ENCODE measurements at places on chromosomes 4 and X.

GRCh38 chr4:180840142-180840541, 1403.1 kb upstream of the TENM3 start:
- DNase-seq, result no peak

- no peak for DNase-seq
Measured at GRCh38 chr4:101347267-101347556, at the start of gene PPP3CA. PPP3CA (minus strand) TSS chr4:101347526.

- no peak for DNase-seq
Measured at GRCh38 chr4:187417721-187418120, 577.9 kb upstream of the ZFP42 start.

DNA sequence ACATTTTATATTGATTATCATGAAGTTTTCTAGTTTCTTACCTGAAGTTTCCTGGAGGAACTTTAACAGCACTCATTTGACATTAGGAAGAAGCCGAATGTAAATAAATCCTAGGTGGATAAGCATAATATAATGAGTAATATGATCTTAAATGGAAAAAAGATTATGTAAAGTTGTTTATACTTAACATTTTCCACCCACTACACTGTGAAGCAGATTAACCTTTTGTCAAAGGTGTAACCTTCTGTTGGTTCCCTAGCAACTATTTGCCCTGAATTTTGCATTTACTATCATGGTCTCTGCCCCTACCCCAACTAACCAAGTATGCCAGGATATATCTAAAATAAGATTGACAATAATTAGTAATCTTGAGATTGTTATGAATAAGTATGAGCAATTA, at the start of gene UGT2A1:
Gene UGT2A1, minus strand, starts transcription at position 101 of the 400 bp plus-strand sequence. CDS start 5,603 bp downstream, outside the sequence.
- no peak for DNase-seq

Data from NCI-H2171 (cell line).